DMS79 treated with DMSO at 0.1 percent for 48 hours (cell line): ENCODE measurements at places on chromosomes 2 and 18.
A peak's percentile ranks its signal among the peaks of the same experiment; 100 is the strongest.

DNA sequence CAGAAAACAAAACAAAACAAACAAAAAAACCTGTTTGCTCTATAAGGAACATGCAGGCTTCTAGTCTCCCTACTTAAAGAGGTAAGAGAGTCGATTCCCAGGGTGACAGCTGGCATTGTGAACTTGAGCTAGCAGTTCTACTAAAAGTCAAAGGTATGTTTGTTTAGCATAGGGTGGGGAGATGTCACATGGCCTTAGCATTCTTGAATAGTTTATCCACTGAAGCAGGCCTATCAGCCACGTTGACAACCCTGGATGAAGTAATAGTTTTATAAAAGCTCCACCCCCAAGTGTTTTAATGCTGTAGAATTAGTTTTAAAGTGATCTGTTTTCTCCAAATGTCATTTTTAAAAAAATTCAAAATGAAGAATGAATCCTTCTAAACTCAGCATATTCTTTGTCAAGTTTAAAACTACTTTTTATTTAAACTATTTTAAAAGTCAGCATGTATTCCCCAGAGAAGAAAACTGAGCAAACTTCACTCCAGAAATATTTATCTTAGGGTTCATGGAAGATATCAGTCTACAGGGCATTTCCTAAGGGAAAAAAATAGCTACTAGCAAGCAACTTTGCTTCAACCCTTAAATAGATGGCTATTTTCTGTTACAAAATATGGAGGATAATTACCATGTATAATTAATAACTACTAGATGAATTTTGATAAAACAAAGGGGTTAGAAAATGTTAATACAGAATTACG lies 1.7 kb downstream of the MYOM1 start:
- DNase-seq: no peak

GRCh38 chr2:233387667-233388528 lies 33.6 kb downstream of the DGKD start:
- peak; percentile 77 for DNase-seq

GRCh38 chr2:65558743-65559142 lies 126.3 kb upstream of the SPRED2 start:
- DNase-seq: no peak

DNA sequence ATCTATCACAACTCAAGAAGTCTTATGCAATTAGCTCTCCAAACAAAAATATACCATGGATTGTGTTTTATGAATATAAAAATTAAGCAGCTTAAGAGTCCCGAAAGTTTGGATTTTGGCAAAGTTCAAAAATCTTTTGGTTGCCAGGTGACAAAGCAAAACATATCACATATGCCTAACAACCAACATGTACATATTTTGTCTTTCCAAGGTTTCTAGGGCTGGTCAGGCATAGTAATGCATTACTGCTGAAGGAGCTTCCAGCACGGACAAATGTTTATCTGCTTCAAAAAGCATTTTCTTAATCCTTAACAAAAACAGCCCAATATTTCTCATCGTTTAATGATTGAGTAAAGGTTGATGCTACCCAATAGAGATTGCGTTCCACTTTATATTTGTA lies 1327.1 kb upstream of the ZEB2 start:
- DNase-seq: no peak

GRCh38 chr2:215711471-215712034 lies 275.7 kb upstream of the FN1 start:
- no peak for DNase-seq

GRCh38 chr2:202030691-202031090 lies 3.0 kb upstream of the FZD7 start:
- no peak for DNase-seq

DNA sequence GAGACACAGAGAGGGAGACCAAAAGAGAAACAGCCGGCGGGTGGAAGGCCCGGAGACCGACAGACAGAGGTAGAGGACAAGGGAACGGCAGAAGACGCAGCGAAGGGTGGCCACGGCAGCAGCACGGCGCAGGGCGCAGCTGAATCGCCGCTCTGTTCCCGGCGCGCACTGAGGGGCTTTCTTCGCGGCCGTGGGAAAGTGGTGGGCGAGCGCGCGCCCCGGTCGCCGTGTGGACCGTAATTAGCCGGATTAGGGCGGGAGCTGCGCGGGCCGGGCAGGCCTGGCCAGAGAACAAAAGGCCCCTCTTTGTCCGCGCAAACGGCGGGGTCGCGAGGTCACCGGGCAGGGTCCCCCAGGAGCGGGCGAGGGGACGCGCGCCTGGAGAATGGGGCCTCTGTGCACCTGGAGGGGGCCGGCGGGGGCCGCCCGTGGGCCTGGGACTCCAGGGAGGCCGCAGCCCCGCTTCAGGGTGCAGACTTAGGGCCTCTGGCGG lies 158.3 kb downstream of the ZFP36L2 start:
- no peak for DNase-seq

DNA sequence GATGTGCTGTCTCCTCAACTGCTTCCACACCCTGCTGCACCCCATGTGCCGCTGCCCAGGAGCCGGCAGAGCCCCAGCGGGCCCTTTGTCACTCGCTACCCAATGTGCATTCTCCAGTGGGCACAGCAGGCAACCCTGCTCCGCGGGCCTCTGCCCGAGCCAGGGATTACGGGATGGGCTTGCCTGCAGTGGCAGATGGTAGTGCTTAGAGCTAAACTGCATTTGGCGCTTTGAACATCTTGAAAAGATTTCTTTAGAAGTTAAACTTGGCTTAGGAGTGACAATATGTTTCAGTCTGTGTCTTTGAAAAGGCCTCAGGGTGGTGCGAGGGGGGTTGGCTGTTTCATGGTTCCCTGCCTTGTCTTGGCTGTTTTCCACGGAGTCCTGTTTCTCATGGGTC lies 84.0 kb upstream of the BOD1L2 start:
- peak; percentile 39 for DNase-seq

GRCh38 chr2:237223201-237223861 lies 137.6 kb downstream of the COPS8 start:
- no peak for DNase-seq

- no peak for DNase-seq
Observed at GRCh38 chr2:230589497-230590015, 123.1 kb upstream of the CAB39 start.

DNA sequence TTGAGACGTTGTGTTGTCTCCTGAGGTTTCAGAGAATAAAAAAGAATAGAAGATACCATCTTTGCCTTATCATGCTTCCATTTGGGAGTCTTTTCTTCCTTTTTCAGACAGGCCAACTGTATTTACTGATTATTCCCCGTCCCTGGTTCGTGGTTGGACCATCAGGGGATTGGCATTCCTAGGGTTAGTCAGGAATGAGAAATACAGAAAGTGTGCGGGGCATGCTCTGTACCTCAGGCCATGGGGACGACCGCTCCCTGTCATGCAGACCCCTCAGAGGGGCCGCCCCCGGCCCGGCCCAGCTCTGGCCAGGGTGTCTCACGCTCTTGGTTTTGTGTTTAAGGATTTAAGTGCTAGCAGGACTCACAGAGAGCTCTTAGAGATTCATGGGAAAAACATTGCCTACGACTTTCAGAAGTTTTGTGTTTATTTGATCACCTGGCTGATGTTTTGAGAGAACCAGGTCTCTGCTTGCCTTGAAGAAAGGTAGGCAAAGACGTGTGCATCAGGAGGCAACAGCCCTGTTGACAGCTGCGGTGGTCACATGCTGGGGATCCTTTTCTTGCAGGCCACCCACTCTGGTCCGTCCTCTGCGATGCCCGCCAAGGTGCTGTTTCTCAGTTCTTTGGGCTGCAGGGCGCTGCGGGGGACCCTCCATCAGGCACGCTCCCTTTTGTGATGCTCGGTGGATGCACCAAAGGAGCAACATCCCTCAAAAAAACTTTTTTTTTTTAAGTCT lies 317.8 kb downstream of the AGAP1 start:
- no peak for DNase-seq

DNA sequence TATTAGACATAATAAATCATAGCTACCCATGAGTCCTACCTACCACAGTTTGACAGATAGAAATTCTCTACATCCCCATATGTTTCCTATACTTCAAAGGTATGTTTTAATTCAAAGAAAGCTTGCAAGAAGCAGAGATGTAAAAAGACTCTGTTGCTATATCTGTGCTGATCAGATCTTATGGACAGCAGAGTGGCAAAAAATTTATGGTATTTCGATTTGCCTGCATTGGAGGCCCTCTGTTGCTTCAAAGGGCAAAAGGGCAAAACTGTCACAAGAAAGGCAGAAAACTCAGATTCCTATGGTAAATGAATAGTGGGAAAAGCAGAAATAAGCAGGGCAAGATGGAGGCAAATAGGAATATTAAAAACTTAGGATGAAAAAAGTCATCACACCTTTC lies 447.8 kb upstream of the SPHKAP start:
- no peak for DNase-seq

GRCh38 chr2:177810906-177811305 lies 261.7 kb downstream of the PDE11A start:
- DNase-seq: no peak

DNA sequence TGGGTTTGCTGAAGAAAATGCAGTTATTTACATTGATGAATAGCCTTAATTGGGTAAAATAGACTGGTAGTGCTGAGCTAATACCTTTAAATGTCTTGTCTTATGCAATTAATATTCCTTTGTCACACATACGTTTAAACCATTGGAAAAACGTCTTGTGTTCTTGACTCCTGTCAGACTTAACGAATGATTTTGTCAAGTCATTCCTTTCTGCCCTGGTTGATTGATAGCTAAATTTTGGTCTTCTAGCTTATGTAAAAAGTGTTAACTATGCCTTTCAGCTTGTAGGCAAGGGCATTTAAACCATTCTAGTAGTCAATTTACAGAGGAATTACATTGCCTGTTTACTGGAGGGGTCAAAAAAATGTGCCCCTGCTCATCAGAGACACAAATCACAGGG lies 105.8 kb upstream of the LRRTM1 start:
- no peak for DNase-seq

- DNase-seq: no peak
Observed at GRCh38 chr2:227163998-227164762, at the start of the genes COL4A3 and COL4A4. Gene COL4A3 (plus strand): TSS chr2:227164624. CDS start chr2:227164727, 103 bp downstream. Gene COL4A4 (minus strand): TSS chr2:227164205. CDS start chr2:227147483, 16,722 bp downstream.

DNA sequence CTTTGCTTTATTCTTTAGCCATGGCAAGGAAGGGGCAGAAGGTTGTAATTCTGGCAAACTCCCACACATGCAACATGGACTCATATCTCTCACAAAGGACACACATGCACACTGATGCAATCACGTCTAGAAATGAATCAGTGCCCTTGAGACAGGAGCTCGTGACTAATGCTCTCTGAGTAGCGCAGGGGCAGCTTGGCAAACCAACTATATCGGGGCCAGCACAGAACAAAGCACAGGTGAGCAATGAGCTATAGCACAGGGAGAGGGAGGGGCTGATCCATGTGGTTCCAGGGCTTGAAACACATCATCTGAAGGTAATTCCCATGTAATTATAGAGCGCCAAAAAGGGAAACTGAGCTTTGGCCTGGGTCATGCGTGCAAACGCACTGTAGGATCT lies 165.2 kb upstream of the KLF7 start:
- DNase-seq: peak; percentile 17

DNA sequence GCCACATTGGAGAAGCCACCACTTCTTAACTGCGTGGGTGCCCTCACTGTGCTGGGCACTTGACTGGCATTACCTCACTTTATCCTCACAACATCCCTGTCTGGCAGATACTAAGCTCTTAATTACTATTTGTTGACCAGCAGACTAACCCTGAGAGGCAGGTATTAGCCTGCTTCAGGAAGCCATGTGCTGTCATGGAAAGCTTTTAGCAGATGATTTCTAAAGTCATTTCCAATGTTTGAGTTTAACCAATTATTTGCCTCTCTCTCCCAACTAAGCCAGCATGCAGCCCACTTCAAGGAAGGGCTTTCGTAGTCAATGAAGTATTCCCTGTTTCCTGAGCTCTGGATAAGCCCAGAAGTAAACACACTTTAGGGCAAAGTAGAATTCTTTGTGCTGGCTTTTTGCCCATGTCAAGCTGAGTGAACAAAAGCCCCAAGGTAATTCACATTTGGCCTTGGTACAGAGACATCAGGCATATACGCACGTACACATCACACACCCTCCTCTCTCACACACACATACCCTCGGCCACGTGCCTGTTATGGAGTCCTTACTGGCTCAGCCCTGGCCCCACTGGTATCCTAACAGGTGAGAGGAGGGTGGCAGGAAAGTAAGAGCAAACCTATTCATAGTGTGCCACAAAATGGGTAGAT lies 108.6 kb downstream of the C1D start:
- DNase-seq: peak; percentile 99

GRCh38 chr2:121136323-121136722 lies 148.7 kb downstream of the TFCP2L1 start:
- DNase-seq: no peak

- no peak for DNase-seq
Observed at GRCh38 chr2:148867079-148867769, 7.8 kb upstream of the KIF5C start.

GRCh38 chr18:65753520-65753919 lies 2.7 kb downstream of the CDH7 start:
- no peak for DNase-seq

DNA sequence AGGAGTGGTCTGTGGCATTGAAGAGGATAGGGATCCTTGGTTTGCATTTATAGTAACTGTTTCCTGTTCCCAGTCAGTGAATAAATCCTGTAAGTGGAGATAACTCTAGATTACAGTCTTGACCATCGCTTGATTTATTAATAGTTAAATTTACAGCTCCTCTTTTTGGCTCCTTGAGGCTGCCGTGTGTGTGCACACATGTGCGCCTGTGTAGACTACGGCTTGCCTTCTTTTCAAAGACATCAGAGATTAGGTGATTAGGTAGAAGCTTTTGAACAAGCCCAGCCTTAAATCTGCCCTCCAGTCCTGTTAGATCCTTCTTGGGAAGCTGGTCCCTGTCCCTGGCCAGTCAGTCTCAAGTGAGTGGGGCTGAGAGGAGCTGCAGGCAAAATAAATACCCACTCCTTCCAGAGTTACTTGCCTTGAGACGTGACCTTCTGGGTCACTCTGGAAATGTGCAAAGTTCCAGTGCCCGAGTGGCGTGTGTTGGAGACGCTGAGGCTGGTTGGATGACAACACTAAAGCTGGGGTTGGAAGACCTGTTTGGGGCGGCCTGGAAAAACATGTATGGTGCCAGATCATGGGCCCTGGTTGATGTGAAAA lies 32.0 kb downstream of the TCF7L1 start:
- no peak for DNase-seq

DNA sequence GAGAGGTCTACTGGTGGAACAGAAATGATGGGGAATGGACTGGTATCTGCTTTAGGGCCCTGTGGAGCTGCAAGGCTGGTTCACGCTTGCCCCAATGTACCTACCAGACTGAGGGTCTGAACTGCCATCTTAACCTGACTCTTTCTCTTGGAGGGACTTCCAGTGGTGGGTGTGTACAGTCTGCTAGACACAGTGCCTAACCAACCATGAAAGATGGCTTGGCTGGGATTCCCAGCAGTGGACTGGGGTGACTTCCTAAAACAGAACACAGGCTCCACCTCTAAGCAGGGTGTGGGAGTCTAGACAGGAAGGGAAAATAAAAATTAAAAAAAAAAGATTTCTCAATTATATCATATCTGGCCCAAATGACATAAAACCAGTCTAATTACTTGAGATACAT lies 25.5 kb upstream of the MYO3B start:
- DNase-seq: no peak

DNA sequence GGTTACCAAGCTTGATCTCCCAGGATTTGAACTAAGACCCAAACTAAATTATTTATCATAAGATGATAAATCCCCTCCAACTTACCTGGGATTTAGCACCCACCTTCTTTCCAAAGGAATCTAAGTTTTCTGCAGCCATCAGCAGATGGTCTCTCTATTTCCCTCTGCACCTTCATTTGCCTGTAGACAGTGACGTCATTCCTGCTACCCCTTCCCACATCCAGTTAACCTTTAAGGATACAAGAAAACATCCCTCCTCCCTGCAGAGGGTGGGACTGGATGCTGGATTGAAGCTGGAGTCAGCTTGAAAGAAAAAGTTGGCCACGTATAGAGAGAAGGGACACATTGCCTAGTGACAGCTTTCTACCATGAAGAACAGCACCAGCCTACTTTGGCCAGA lies 3.7 kb upstream of the DNER start:
- no peak for DNase-seq

- no peak for DNase-seq
Observed at GRCh38 chr18:37305066-37305465, 260.5 kb downstream of the CELF4 start.
